ENCODE measurements at places on chromosomes 1 and 21. TPM values are rescaled to one million over a fixed set of nuclear protein-coding genes. Genes with fewer than 3 reads are reported as not detected.
A peak's percentile ranks its signal among the peaks of the same experiment; 100 is the strongest.

- no peak for DNase-seq
Observed at GRCh38 chr1:23101887-23102286, 66.8 kb downstream of the LUZP1 start.

- no peak for DNase-seq
Observed at GRCh38 chr1:36664571-36665287, 182.0 kb upstream of the CSF3R start.

DNA sequence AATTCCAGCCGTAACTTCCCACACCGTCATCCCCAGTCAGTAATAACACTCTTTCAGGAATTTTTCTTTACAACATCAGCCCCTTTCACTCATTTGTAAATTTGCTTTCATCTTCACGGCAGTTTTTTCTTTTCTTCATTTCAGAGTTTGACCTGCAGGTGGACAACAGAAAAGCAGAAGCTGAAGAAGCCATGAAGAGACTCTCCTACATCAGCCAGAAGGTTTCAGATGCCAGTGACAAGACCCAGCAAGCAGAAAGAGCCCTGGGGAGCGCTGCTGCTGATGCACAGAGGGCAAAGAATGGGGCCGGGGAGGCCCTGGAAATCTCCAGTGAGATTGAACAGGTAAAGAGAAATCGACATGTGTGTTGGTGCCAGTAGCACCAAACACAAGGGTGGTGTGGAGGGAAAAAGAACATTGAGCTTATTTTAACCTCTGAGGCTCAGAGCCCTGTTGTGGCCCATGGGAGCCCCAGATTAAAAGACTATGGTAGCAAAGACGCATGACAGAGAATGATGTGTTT lies 53.2 kb downstream of the LAMC2 start:
- DNase-seq, result no peak

DNA sequence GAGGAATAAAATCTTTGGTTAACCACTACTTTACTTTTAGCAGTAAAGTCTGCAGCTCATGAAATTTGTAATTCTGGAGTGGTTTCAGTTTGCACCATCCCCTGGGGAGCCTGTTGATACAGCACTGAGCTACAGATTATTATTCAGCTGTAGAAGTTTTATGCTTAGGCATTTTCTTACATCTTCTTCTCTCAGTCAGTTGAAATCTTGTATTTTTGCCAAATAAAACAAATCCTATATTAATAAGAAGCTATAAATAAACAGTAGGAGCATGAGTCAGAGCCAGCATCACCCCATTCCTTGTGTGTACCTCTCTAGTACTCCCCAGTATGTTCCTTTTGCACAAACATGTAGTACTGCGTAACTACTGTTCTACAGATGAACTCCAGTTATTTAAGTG lies 118.9 kb downstream of the ATF6 start:
- DNase-seq, result no peak

- no peak for DNase-seq
Observed at GRCh38 chr1:30190511-30191153, 532.8 kb downstream of the MATN1 start.

DNA sequence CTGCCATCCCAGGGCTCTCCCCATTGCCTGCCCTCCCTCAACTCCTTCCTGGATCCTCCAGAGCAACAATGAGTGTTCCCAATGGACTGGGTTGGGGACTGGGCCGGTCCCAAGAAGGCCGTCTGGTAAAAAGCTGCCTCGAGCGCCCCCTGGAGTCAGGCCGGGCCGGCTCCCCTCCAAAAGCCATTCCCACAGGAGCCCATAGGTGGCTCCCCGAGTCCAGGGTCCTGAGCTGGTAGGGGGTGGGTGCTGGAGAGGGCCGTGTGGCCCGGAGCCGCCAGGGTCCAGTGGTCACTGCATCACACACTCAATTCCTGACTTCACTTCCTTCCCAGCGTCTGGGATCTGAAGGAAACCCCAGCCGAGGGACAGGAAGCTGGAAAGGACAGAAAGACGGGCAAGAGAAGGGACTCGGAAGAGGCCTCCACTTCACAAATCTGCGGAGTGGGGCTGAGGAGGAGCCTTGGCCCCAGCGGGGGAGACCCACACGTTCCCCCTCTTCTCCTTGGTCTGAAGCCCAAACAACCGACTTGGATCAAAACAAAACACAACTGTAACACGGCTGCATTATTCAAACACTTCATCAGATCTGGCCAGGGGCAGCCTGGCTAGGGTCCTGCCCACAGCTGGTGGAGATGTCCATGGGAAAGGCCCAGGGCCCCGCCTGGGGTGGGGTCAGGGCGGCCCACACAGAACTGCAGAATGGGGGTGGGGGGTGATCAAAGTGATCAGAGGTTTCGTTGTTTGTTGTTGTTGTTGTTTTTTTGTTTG lies 10.9 kb upstream of the ALDH4A1 start:
- no peak for DNase-seq

DNA sequence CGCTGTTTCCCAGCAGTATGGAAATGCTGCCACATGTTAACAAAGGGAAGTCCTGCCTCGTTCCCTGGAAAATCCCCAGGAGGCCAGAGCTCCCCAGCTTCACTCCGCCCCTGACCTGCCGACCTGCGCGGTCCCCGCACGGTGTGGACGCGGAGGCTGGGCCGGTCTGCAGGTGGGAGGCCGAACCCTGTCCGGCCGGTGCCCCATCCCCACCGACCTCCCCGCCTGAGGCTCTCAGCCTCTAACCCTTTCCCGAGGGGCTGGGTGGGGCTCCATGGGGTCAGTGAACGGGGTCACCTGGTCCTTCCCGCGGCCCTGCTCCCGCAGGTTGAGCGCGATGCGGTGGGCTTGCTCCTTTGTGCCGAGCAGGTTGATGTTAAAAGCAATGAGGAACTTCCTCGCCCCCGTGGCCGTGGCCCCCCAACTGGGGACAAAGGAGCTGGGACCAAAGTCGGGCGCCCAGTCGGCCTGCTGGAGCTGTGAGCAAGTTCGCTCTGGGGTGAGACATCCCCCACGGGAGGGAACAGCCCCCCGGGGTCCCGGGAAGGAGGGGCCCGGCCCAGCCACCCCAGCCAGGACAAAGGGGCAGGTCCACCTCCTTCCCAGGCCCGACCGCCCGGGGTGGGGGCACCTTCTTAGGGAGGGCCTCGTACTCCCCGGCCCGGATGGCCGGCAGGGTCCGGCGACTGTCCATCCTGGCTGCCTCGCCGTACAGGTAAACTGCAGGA lies 4.0 kb downstream of the FTCD start:
- no peak for DNase-seq

- no peak for DNase-seq
Observed at GRCh38 chr1:236810018-236810417, 14.9 kb downstream of the MTR start.

GRCh38 chr1:54095546-54096226 lies 42.3 kb downstream of the TCEANC2 start:
- DNase-seq, result no peak

DNA sequence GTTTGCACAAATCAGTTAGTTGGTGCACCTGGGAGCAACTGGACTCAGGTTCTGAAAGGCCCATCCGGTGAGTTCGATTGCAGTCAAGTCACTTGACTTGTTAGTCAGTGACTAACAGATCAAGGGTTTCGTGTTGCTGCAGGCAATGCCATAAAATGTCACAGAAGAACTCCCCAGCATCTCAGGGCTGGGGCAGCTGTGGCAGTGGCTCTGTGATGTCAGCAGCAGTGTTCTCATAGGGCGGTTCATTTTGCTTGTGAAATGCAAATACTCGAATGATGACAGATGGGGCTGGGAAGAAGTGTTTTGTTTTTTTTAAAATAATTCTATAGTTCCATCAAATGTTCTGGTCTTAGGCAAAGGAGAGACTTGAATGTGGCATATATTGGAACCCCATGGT lies 287.8 kb downstream of the LMX1A start:
- DNase-seq, result no peak

DNA sequence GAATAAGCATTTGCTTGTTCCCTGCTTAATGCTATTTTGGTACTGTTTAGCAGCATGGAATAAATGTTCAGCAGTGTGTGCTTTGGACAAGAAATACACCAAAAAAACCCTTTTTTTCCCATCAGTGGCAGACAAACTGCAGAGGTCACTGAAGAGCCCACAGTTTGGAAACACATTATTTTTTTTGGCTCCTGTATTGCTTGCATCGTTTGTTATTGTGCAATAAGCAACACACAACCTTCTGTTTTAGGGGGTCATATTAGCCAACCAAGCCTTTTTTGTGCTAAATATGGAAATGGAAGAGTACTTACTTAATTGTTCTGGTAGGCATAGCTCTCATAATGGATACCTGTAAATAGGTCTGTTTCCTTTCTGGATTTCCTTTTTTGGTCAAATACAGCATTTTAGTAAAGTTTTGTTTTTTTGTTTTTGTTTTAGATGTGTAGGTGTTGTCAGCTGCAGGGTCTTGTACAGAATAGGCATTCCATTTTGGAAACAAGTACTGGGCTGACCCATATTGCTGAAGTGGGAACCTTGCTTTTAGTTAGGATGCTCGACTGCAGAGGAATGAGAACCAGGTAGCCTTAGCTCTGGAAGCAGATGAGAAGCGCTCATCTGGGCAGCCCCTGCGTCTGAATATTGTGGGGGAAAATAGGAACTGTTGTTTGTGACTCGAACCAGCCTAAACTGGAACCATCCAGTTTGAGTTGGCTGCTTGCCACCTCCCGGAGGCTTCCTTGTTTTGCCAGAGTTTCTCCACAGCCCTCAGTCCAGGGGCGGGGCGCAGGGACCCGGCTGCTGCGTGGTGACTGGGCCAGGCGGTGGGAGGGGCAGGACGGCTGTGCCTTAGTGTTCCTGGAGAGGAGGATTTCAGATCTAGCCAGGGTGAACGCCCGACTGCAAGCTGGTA lies 38.4 kb downstream of the SPEN start:
- DNase-seq, result peak; percentile 96

DNA sequence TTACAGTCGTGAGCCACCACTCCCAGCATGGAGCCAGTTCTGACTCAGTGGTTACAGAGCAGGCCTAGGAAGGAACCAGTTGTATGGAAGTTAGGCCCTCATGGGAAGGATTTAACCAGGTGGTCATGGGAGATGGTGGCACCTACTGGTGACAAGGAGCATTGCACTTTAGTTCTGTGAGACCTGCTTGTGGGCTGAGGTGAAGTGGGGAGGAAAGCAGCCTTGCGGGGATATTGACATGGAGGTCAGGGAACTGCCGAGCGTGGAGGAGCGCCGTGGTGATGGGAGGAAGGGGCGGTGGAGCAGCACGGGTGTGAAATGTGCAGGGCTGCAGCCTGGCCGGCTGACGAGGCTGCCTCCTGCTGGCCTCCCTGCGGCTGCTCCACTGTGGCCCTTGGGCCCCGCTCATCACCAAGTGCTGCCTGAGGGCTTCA lies 100.4 kb downstream of the GALNT2 start:
- no peak for DNase-seq

DNA sequence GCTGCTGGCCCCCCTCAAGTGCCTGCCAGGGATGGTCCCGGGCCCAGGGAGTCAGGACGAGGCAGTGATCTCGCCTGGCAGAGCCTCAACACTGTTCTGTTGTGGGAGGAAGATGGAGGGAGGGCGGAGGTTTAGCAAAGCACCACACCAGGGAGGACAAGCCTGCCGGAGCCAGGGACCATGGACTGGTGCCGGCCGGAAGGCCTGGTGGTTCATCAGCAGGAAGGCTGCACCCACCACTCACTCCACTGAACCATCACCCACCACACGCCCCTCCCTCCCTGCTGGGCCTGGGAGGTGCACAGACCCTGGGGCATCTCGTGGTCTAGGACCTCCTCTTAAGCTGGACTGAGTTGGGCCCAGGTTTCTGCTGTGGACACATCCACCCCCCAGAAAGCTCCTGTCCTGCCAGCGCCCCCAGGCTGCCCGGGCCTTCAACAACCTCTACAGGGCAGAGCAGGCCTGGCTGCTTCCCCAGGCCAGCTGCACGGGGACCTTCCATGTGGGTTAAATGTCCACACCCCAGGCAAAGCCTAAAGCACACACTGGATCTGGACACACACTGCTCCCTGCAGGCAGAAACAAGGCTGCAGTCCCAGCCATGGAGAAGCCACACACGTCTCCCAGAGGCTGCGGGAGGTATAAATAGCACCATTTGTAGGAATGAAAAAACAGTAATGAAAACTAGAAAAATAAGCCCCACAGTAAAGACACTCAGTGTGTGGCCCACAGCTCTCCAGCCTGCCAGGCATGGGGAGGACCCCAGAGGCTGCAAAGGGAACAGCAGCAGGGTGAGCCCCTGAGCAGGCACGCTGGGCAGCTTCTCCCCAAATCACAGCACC lies 10.4 kb upstream of the TMEM240 start:
- DNase-seq, result no peak

DNA sequence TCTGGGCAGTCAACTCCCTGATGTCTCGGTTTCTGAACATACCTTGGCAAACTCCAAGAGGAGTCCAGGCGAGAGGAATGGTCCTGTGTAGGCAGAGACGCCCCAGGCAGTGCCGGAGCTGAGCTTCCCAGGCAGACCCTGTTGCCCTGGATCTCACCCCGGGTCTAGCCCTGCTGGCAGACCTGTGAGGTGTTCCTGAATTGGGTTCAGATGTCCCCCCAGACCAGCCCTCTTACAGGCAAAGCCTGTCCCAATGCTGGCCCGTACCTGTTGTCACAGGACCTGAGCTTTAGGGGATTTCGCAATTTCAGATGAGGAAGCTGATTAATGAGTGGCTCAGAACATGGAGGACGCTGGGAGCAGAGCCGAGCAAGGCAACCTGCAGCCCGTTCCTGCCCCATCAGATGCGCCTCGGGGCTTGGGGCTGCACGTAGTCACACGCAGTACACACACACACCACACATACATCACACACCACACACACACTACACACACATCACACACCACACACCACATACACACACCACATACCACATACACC lies 38.5 kb upstream of the PDE9A start:
- no peak for DNase-seq

GRCh38 chr1:22864886-22865285 lies 107.8 kb downstream of the LACTBL1 start:
- DNase-seq, result no peak

DNA sequence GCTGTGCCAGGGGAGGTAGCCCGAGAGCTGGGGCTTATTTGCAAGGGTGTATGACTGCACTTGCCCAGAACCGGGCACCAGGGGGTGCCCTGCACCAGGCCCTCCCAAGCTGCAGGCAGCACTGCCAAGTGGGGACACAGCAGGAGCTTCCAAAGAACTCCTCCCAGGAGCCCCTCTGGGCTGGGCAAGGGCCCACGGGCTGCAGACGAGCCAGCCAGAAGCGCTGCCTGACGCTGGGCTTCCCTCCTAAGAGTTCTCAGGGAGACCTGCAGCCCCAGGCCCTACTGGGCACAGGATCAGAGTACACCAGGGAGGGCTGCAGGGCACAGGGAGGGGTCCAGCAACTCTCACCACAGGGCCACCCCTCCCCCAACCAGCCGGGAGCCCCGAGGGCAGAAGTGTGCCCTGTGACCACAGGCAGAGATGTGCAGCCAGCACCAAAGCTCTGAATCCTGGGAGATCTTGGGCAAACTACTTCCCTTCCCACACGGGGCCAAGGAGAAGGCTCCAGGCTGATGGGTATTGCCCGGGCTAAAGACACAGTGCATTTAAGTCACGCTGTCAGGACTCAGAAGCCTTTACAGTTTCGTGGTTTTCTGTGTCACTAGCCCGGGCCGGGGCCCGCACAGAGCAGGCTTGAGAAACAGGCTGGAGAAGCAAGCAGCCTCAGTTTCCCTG lies 63.4 kb downstream of the KCNAB2 start:
- DNase-seq, result no peak

- DNase-seq, result no peak
Observed at GRCh38 chr21:34889320-34889675, 159.8 kb downstream of the RUNX1 start.

GRCh38 chr21:25402134-25402961 lies 204.9 kb downstream of the MRPL39 start:
- no peak for DNase-seq

The NCF2 gene
- 22.2 TPM for total RNA-seq

The SLAMF9 gene
- not detected for total RNA-seq

The PRKAA2 gene
- total RNA-seq, result 9.2 TPM

All from thoracic aorta (tissue), 2 donors.